Renal cortex interstitium (tissue), 15 donors: ENCODE measurements at places on chromosomes 2 and 18. TPM values are rescaled to one million over a fixed set of nuclear protein-coding genes. Genes with fewer than 3 reads are reported as not detected.

Gene RAB27B
- 3.7 TPM for polyA plus RNA-seq

Gene PCARE
- 0.62 TPM for polyA plus RNA-seq

Gene ZAP70
- polyA plus RNA-seq, result 2.6 TPM

Gene DPYSL5
- polyA plus RNA-seq, result 8.6 TPM

- DNase-seq, result no peak
Observed at GRCh38 chr2:72719416-72719815, 106.4 kb downstream of the EXOC6B start.

DNA sequence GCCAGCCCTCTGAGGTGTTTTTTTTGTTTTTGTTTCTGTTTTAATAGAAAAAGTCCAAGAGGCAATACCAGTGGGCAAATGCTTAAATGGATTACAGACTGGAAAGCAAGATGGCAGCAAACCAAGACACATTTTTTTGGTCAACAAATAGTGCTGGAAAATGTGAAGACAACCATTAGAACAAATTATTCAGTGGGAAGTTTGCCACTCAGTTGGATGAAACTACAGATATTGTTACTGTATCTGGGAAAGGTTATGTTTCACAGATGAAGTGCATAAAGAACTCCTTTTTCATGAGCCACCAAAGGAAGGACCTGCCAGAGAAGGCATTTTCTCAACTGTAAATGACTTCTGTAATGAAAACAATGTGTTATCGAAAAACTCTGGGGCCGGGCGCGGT lies 93.0 kb upstream of the ODC1 start:
- DNase-seq, result no peak

- no peak for DNase-seq
Observed at GRCh38 chr2:8138923-8139667, 542.8 kb upstream of the ID2 start.

GRCh38 chr2:203808046-203808750 lies 59.4 kb upstream of the CTLA4 start:
- DNase-seq, result no peak

DNA sequence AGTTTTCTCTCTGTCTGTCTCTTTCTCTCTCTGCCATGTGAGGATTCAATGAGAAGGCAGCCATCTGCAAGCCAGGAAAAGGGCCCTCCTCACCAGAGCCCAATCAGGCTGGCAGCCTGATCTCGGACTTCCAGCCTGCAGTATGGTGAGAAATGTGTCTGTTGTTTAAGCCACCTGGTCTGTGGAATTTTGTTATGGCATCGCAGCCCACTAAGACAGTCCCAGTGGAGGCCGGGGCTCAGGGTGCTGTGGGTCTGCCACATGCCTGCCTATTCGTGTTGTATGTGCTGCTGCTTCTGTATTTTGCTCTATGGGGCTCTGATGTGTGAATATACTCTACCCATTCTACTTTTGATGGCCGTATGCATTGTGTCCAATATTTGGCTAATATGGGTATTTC lies 139.0 kb upstream of the HS6ST1 start:
- no peak for DNase-seq

DNA sequence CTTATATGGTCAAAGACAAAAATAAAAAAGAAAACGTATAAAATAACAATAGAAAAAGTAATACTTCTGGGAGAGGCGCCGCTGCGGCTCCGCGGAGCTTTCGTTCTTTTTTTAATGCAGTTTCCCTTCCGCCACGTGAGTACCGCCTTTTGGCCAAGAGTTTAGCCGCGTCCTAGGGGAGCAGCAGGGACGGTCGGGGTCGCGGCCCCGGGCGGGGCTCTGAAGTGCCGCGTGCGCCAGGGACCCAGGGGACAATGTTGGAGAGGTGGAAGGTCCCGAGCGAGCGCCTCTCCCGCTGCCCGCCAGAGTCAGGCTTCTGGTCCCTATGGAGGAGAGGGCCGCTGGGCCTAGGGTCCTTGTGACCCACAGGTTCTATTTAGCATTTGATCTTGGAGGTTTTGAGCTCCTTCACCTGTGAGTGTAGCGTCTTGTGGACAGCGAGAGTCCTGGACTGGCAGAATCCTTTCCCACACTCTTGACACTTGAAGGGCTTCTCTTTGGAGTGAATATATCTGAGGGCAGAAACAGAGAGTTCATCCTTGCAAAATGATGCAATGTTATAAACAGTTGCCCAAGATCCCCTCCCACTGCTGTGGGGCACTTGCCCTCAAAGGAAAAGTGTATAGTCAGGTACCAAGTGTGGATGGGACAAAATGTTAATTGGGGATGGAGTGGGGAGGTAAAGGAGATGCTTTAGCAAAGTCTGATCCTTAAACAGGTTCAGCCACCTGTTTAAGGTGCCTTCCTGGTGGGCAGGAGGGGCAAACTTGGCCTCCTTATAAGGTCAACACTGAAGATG lies 6.3 kb downstream of the OSR1 start:
- DNase-seq, result no peak

- DNase-seq, result no peak
Observed at GRCh38 chr2:218129458-218130135, 3.8 kb downstream of the CXCR2 start.

DNA sequence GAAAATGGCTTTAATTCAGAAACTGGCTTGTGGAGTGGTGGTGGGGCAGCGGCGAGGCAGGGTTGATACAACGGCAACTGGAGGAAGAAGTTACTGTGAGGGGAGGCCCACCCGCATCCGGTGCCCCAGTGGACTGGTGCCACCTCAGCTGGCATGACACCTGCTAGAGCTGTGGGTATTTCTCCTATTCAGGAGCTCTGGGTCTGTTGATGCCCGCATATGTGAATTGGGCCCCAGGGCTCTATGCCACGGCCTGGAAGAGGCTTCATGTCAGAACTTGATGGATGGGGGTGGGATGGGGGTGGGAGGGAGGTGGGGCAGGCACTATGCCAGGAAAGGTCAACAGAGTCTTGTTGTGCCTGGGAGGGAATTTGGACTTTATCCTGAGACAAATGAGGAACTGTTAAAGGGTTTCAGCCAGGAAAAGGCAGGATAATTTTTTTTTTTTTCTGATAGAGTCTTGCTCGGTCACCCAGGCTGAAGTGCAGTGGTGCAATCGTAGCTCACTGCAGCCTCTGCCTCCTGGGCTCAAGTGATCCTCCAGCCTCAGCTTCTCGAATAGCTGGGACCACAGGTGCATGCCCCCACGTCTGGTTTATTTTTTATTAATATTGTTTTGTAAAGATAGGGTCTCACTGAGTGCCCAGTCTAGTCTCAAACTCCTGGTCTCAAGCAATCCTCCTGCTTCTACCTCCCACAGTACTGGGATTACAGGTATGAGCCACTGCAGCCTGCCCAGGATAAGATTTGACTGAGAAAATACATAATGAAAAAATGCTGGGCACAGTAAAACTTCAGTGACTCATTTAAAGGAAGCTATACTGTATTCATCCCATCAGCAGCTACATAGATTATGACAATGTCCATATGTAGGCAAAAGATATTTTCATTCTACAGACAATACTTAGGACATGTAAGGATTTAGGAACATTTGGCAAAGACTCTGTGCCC lies 52.6 kb downstream of the SH2D6 start:
- no peak for DNase-seq

GRCh38 chr2:189347540-189347939 lies 93.7 kb upstream of the WDR75 start:
- DNase-seq, result peak; percentile 9

- no peak for DNase-seq
Observed at GRCh38 chr18:8695932-8696517, 9.3 kb upstream of the MTCL1 start.

DNA sequence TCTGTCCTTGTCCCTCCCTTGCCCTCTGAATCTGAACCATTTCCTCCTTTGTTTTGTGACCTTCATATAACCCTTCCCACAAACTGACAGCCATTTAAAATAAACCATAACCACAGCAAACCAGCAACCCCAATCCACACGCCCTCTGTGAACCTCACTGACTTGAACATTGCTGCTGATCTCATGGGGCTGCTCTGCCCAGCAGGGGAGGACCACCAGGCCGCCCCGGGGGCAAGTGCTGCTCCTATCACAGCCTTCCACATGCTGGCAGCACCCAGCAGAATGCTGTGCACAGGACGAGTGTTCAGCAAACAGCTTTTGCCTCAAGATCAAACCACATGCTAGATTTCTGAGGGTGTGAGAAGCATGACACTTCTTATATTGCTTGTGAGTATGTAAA lies 73.9 kb upstream of the UXS1 start:
- DNase-seq, result no peak

DNA sequence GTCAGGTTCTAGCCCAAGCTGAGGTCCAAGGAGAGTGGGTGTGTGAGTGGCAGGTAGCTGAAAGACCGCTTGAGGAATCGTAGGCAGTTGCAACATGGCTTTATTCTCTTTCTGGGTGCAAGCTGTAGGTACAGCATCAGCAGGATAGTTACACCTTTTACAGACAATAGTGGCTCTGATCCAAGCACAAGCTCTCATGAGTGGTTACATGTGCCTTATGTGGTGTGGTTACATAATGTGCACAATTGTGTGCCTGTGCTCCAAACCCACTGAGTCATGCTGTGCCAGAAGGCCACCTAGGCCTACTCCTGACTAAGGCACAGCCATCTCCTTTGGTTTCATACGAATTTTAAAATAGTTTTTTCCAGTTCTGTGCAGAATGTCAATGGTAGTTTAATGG lies 227.6 kb downstream of the SATB2 start:
- no peak for DNase-seq

DNA sequence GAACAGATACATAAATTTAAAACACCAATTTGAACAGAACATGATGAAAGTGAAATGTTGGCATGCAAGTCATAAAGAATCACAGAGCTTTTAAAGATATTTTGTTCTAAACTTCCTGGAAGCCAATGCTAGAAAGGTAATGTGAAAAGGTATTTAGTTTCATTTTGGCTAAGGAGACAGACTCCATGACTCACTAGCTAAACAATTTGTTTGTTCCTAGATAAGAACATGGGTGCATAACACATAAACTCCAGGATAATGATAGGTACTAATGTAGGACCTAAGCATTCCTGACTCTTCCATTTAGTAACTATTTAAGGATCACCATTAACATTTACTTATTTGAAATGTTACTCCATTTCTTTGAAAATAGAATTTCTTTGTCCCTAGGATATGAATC lies 292.5 kb upstream of the CNTNAP5 start:
- no peak for DNase-seq

DNA sequence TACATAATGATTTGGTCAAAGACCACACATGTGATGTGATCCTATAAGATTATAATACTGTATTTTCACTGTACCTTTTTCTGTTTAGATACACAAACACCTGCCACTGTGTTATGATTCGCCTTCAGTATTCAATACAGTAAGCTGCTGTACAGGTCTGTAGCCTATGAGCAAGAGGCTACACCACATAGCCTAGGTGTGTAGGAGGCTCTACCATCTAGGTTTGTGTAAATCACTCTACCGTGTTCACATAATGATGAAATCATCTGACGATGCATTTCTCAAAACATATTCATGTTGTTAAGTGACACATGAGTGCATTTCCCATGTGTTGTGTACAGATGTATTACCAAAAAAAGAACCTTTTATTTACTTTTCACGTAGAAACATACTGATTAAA lies 74.5 kb downstream of the USP40 start:
- no peak for DNase-seq

- DNase-seq, result no peak
Observed at GRCh38 chr2:7867867-7868266, 814.0 kb upstream of the ID2 start.

- DNase-seq, result no peak
Observed at GRCh38 chr2:150211164-150211631, 276.3 kb downstream of the RND3 start.

DNA sequence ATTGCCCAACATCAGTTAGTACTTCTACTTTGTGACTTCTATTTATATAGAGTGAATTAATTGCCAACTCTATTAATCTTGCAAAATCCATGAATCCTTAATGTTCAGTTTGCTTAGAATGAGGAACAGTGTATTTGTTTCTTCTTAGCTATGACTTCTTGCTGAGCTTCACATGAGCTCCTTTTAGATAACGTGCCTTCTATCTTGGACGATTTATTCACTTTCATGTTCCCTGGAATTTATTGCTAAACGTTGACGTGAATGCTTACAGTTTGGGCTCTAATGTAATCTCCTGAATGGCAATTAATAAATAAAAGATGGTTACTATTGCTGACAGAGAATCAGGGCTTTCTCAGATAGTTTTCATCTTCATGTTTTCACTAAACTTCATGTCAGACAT lies 384.5 kb upstream of the NRP2 start:
- DNase-seq, result no peak

DNA sequence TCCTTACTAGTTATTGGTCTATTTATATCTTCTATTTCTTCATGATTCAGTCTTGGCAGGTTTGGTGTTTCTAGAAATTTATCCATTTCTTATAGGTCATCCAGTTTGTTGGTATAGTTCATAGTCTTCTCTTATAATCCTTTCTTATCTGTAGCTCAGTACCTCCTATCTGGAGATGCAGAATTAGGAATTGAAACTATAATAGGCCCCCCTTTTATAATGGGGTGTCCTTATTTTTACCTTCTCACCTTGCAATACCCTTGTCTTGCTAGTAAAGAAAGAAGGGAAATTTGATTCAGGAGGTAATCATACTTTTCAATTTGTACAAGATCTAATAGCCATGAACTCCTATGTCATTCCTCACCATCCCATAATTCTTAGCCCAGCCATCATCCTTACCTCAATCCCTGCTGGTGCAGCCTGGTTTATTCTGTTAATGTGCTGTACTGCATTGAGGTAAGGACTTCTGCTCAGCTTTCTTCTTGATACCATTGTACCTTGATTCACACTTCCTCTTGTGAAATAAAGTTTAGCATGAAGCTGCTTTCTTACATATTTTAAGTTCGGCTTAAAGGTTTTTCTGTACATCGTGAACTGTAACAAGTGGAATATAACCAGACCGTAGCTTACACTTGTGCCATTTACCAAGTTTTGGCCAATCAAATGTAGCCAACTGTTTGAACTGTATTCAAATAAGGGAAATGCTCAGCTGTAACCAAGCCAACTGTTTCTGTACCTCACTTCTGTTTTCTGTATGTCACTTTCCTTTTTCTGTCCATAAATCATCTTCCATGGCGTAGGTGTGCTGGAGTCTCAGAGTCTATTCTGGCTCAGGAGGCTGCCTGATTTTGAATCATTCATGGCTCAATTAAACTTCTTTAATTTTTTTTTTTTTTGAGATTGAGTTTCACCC lies 40.1 kb upstream of the PTH2R start:
- DNase-seq, result no peak
